ENCODE measurements at places on chromosomes 3 and 15. TPM values are rescaled to one million over a fixed set of nuclear protein-coding genes. Genes with fewer than 3 reads are reported as not detected.
A peak's percentile ranks its signal among the peaks of the same experiment; 100 is the strongest.

DNA sequence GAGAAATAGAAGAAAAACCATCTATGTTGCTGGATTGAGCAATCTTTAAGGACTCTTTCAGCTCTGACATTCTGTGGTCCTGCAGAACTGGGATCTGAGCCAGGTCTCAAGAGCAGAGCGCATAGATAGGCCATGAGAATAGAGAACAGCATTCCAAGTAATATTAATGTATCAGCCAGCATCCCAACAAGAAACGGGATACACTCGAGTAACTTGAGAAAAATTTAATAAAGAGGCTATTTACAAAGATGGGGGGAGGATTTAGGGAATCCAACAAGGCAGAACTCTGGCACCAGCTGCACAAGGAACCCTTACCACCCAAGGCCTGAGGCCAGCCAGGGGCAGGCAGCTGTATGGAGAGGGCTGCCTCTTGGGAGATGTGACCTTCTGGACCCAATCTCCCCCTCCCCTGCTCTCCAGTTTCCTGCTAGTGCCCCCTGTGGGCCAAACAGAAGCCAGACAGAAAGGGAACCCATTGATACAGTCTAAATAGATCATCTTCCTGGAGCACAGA lies 8.2 kb downstream of the TMOD2 start:
- peak; percentile 62 for DNase-seq
- no peaks in the 10 kb centered on the region for H3K36me3 ChIP-seq
- H3K27me3 ChIP-seq, result no peaks in the 10 kb centered on the region

GRCh38 chr3:14246414-14246813 lies 67.8 kb downstream of the LSM3 start:
- H3K27me3 ChIP-seq, result no peaks in the 10 kb centered on the region
- DNase-seq, result no peak
- no peak overlapping the region for H3K4me3 ChIP-seq
- H3K36me3 ChIP-seq, result no peaks in the 10 kb centered on the region

DNA sequence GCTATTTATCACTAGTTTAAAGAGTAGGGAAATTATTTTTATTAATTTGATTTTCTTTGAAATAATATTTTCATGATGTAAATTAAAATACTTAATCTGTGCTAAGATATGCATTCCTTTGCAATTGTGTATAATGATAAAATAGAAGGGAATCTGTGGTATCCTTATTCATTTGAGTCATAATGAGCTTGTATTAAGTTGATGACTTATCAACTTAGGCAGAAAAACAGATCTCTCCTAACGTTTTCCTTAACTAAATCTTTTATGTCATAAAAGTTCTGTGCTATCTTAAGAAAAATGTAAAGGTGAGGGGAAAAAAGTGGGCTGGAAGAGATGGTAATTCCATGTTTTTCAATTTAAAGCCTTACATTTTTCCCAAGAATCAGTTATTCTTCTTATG lies 1.9 kb downstream of the FGF7 start:
- H3K36me3 ChIP-seq, result no peaks in the 10 kb centered on the region
- H3K27me3 ChIP-seq, result no peaks in the 10 kb centered on the region
- H3K4me3 ChIP-seq, result no peak overlapping the region
- DNase-seq, result no peak
- H3K27ac ChIP-seq, result no peak overlapping the region

GRCh38 chr3:129756871-129757270 lies 136.6 kb downstream of the TMCC1 start:
- H3K4me3 ChIP-seq, result no peak overlapping the region
- no peaks in the 10 kb centered on the region for H3K4me1 ChIP-seq
- H3K36me3 ChIP-seq, result no peaks in the 10 kb centered on the region
- no peak for DNase-seq
- no peaks in the 10 kb centered on the region for H3K27me3 ChIP-seq
- no peak overlapping the region for H3K27ac ChIP-seq

GRCh38 chr15:89395461-89395871 lies 60.8 kb upstream of the POLG start:
- peaks cover 14% of the 10 kb centered on the region for H3K4me1 ChIP-seq
- H3K4me3 ChIP-seq, result no peak overlapping the region
- H3K27me3 ChIP-seq, result no peaks in the 10 kb centered on the region
- DNase-seq, result no peak

DNA sequence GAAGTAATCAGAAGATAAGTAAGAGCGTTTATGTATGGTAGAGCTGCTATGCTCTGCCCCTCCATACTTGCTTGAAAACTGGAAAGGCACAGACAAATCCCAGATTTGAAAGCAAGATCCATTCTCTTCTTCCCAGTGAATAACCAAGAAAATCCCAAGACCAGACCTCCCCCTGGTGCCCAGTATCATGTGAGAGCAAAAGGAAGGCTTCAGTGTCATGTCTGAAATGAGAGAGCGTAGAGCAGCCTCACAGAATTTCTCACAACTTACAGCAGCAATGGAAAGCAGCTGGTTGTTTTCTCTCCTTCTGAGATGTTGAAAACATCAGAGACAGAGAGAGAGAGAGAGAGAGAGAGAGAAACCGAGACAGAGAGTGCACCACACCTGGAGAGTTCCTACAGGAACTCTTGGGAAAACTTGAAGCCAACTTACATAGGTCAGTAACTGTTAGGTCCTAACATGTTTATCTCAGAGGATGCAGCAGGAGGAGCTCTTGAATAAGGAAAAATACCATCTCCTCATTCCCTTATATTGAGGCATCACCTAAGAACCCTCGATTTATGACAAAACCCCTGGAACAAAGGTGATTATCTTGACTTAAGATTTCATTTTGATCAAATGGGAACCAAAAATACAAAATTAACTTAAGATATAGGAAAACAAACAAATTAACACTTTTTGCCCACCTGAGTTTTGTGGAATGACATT lies 273.3 kb downstream of the NSUN3 start:
- no peak overlapping the region for H3K4me3 ChIP-seq
- H3K27me3 ChIP-seq, result no peaks in the 10 kb centered on the region
- no peak overlapping the region for H3K27ac ChIP-seq

DNA sequence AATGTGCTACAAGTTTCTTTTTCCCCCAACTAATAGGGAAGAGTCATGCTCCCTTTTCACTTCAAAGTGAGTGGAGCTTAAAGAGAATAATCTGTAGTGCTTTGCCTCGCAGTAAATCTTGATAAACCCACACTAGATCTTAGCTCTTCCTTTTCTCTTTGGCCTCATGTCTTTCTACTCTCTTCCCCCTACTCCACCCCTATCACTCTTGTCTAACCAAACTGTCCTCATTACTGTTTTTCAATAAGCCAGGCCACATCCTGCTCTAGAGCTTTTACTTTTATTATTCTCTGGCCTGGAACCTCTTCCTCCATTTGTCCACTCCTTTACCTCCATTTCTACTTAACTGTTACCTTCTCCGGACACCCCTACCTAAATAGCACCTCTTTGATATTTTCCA lies 291.0 kb upstream of the SATB1 start:
- no peaks in the 10 kb centered on the region for H3K4me1 ChIP-seq
- no peaks in the 10 kb centered on the region for H3K36me3 ChIP-seq
- no peak overlapping the region for H3K4me3 ChIP-seq
- no peak for DNase-seq
- no peak overlapping the region for H3K27ac ChIP-seq
- H3K27me3 ChIP-seq, result no peaks in the 10 kb centered on the region

- peak; percentile 98 for DNase-seq
- H3K27ac ChIP-seq, result peak overlapping the region; percentile 89
- no peak overlapping the region for H3K4me3 ChIP-seq
These were observed 101.6 kb upstream of the LPP start for GRCh38 chr3:188052169-188053035.

DNA sequence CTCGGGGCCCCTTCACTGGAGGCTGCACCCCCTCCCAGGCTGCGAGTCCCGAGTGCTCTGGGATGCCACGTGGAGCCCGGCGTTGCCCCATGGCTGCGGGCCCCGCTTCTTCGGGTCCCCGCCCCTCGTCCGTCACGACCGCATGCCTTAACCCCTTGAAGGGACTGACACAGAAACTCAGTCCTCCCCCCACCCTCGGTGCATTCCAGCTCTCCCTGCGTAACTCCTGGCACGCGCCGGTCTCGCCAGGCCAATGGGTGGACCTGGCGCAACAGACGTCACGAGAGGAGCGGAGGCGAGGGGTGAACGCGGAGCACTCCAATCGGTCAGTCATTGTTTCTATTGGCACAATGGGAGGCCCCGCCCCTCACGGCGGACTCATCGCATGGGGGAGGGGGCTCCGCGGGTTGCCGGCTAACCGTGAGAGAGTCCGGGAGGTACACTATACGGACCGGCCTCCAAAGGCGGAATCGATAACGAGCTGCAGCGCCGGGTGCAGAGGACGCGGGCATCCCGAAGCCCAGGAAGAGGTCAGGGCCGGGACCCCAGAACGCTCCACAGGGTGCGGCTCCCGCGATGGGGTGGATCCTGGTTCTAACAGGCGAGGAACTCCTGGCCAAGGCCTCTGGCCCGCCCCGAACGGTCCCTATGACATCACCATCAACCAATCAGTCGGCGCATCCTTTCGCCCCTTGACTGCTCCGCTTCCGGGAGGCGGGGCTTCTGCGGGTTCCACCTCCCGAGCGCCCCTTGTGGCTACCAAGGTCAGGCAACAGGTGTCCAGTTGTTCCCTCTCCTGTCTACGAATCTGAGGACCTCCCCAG lies 1.0 kb upstream of the CELSR3 start:
- H3K36me3 ChIP-seq, result no peaks in the 10 kb centered on the region
- H3K4me3 ChIP-seq, result peak overlapping the region; percentile 53
- no peaks in the 10 kb centered on the region for H3K27me3 ChIP-seq
- peaks cover 11% of the 10 kb centered on the region for H3K4me1 ChIP-seq
- peak; percentile 98 for DNase-seq

DNA sequence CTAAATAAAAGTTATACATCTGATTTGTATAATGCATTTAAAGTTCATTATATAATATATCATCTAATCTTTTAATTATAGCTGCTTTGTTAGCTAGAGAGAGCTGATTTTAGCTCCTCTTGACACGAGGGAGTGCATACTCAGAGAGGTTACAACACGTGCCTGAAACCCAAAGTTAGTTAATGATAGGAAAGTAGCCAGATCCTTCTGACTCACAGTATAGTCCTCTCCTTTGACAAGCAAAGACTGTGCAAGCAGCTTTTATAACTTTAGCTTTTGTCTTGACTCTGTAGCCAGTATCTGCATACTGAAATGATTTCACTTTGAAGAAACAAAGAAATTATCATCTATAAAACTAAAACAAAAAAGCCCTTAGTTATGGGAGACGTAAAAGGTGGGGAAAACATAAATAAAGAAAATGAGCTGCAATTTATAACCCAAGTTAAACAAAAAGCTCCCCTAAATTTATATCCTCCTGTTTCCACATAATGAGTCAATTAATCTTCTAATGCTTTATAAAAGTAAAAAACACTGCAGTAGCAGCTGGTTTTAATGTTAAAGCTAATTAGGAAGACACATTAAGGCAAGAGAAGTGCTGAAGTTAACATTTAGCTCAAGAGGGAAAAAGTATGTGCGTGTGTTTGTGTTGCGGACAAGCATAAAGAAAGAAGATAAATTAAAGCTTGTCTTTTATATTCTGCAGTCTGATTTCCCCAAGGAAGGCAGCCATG lies 13.1 kb downstream of the GABRR3 start:
- H3K27ac ChIP-seq, result no peak overlapping the region
- H3K4me1 ChIP-seq, result no peaks in the 10 kb centered on the region
- H3K27me3 ChIP-seq, result no peaks in the 10 kb centered on the region
- H3K36me3 ChIP-seq, result no peaks in the 10 kb centered on the region
- no peak for DNase-seq
- no peak overlapping the region for H3K4me3 ChIP-seq

GRCh38 chr15:29652595-29652994 lies 169.7 kb downstream of the TJP1 start:
- H3K4me1 ChIP-seq, result no peaks in the 10 kb centered on the region
- no peaks in the 10 kb centered on the region for H3K36me3 ChIP-seq
- no peak overlapping the region for H3K27ac ChIP-seq
- H3K27me3 ChIP-seq, result no peaks in the 10 kb centered on the region

- no peak for DNase-seq
- H3K27me3 ChIP-seq, result no peaks in the 10 kb centered on the region
- H3K4me3 ChIP-seq, result no peak overlapping the region
- no peaks in the 10 kb centered on the region for H3K36me3 ChIP-seq
These were observed 288.1 kb upstream of the NECTIN3 start for GRCh38 chr3:110783541-110783940.

DNA sequence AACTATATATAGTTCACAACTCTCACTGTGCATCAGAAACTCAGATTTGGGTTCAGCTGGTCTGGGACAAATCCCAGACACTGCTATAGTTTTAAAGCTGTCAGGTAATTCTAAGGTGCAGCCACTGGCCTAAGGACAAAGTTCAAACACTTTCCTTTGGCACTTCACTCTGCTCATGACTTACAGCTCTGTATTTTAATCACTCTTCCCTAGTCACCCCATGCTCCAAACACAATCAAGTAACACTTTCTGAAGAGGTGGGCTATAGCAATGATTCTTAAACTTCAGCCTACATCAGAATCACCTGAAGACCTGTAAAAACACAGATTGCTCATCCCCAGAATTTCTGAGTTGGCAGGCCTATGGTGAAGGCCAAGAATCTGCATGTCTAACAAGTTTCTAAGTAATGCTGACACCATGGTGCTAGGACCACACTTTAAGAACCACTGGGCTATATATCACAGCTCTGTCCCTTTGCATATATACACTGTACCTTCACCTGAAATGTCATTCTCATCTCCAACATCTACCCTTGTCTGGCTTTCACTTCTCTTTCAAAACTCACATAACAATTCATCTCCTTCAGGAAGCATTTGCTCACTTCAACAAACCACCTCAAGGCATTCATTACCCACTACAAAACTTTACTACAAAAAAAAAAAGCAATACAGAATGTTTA lies 21.4 kb downstream of the STAG1 start:
- no peak for DNase-seq
- no peaks in the 10 kb centered on the region for H3K36me3 ChIP-seq
- no peak overlapping the region for H3K4me3 ChIP-seq
- no peak overlapping the region for H3K27ac ChIP-seq
- H3K4me1 ChIP-seq, result peaks cover 5% of the 10 kb centered on the region
- no peaks in the 10 kb centered on the region for H3K27me3 ChIP-seq

- peak; percentile 70 for DNase-seq
These were observed 66.1 kb upstream of the NPHP3 start for GRCh38 chr3:132788301-132788671.

GRCh38 chr3:31461426-31461825 lies 71.3 kb upstream of the STT3B start:
- H3K27ac ChIP-seq, result no peak overlapping the region
- no peak overlapping the region for H3K4me3 ChIP-seq
- no peak for DNase-seq
- no peaks in the 10 kb centered on the region for H3K4me1 ChIP-seq
- no peaks in the 10 kb centered on the region for H3K27me3 ChIP-seq
- H3K36me3 ChIP-seq, result no peaks in the 10 kb centered on the region

DNA sequence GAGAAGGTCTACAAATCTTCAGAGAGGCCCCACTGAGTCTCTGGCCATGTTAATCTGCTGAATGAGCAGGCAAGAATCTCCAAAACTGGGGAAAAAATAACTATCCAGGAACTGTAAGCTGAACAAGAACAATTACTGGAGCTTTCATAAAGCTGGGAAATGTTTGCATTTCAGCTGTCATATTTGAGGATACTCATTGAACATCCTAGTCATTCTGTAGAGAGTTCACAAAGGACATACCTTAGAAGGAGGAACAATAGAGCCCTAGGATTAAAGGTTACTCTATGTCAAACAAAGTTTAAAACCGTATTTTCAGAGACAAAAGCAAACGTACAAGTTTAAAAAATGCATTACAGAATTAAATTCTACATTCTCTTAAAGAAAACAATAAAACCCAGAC lies 257.5 kb downstream of the SCAPER start:
- H3K4me3 ChIP-seq, result no peak overlapping the region
- no peak for DNase-seq
- no peaks in the 10 kb centered on the region for H3K27me3 ChIP-seq
- no peaks in the 10 kb centered on the region for H3K36me3 ChIP-seq
- no peaks in the 10 kb centered on the region for H3K4me1 ChIP-seq

Gene AP4E1
- 11.3 TPM for total RNA-seq

Gene WNT5A
- 12.4 TPM for total RNA-seq

Gene PPP1R14D
- total RNA-seq, result 0.55 TPM

Gene FSIP1
- 5.8 TPM for total RNA-seq

Measured in testis (tissue), 5 donors.